Esophagus muscularis mucosa (tissue), 4 donors: ENCODE measurements at places on chromosomes 3 and 15. TPM values are rescaled to one million over a fixed set of nuclear protein-coding genes. Genes with fewer than 3 reads are reported as not detected.

GPX1 gene
- total RNA-seq: 154 TPM

SNTN gene
- total RNA-seq: not detected

CRELD1 gene
- 62.9 TPM for total RNA-seq

DNA sequence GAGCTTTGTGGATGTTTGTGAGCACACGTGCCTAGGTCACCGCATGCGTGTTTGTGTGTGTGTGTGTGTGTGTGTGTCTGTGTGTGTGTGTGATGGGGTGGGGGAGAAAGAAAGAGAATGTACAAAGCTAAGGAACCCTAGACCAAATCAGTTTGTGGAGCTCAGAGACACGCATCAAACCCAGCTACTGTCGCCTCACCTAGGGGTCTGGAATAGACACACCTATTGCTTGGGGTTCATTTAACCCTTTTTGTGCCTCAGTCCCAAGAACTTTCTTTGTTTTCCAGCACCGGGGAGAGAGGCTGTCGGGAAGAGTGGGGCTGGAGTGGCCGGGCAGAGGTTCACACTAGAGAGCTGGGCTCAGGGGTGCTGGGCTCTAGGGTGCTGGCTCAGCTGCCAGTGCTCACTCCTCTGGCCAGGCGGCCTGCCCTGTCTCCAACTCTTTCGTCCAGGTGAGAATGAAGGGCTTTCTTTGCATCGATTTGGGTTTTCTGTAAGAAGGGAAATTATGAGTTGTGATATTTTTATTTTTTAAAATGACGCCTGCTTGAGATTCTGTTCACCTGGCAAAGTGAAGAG is 221.6 kb downstream of the MEIS2 start:
- no peaks in the 10 kb centered on the region for H3K4me1 ChIP-seq
- H3K36me3 ChIP-seq: no peaks in the 10 kb centered on the region
- peaks cover 4% of the 10 kb centered on the region for H3K27me3 ChIP-seq
- H3K4me3 ChIP-seq: no peak overlapping the region

DNA sequence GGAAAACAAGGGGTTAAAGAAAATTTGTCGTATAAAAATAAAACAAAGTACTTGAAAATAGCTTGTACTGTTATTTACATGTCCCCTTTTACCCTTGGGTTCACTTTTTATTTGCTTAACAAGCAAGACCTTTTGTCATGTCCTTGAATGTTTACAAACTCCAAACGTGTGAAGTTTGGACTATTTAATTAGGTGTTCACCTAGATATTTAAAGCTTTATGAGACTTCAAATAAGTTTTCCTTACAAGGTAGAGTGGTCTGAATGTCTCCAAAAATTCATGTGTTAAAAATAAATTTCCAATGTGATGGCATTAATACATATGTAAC is 242.0 kb upstream of the TTC14 start:
- no peak overlapping the region for H3K4me3 ChIP-seq
- H3K27ac ChIP-seq: no peak overlapping the region
- no peaks in the 10 kb centered on the region for H3K36me3 ChIP-seq
- no peaks in the 10 kb centered on the region for H3K27me3 ChIP-seq
- no peak for DNase-seq
